Lower leg skin (tissue), 4 donors: ENCODE measurements at places on chromosomes 7 and 10. TPM values are rescaled to one million over a fixed set of nuclear protein-coding genes. Genes with fewer than 3 reads are reported as not detected.

DNA sequence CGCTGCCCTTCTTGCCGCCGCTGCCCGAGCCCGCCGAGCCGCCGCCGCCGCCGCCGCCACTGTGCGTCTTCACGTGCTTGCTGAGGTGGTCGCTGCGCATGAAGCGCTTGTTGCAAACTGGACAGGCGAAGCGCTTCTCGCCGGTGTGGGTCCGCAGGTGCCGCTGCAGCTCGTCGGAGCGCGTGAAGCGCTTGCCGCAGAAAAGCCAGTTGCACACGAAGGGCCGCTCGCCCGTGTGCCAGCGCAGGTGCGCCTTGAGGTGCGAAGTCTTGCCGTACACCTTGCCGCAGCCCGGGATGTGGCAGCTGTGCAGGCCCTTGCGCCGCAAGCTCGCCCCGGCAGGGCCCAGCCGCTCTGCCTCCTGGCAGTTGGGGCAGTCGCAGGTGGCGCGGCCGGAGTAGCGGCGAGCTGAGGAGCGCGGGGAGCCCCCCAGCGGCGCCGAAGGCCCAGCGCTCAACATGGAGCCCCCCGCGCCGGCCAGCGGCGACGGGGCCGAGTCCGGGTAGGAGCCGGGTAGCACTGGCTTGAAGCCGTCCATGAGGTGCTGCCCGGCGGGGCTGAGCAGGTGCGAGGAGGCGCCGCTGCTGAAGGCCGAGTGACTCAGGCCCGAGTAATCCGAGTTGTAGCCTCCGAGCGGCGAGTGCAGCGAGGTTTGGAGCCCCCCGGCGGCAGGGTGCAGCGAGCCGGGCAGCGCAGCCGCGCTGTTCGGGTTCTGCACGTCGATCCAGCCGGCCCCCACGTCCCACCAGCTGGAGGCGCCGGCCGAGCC lies 2.1 kb downstream of the SP8 start:
- DNase-seq = peak; percentile 84

DNA sequence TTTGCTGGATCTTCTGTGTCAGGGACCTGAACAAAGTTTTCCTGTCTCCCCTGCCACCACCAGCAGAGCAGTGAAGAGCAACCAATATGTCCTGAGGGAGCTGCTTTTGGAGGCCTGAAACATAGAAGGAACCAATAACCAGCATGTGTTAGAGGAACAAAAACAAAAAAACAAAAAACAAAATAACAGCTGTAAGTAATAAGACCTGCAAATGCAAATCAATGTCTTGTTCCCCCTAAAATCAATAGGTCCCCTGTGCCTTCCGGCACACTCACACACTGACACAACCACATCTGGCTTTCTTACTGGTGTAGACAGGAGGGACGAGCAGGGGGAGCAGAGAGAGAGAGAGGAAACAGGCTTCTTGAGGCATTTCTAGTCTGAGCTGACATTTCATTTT lies 94.1 kb downstream of the NRG3 start:
- DNase-seq = no peak

Gene JCAD
- total RNA-seq = 5.5 TPM

Gene ZSWIM8
- total RNA-seq = 99.0 TPM

GRCh38 chr7:158050978-158051651 lies 536.5 kb downstream of the PTPRN2 start:
- DNase-seq = peak; percentile 75

- DNase-seq = no peak
Observed at GRCh38 chr10:50387007-50387731, 135.9 kb upstream of the ASAH2 start.

GRCh38 chr7:16891874-16892643 lies 10.3 kb upstream of the AGR3 start:
- no peak for DNase-seq

Gene CPA1
- total RNA-seq = not detected

DNA sequence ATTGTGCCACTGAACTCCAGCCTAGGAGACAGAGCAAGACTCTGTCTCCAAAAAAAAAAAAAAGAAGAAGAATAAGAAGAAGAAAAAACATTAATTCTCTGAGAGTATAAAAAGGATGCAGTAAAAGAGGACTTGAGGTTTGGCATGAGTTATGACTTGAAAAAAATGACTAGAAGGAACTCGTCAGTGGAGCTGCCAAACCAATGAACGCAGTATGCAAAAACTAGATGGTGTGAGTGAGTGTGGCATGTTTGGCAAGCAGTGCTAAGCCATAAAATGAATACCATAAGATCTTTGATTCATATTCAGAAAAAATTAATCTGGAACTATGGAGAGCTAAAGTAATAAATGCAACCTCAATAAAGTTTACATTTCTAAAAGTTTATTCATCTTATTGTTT lies 68.6 kb upstream of the MEOX2 start:
- DNase-seq = no peak

- no peak for DNase-seq
Observed at GRCh38 chr7:34445653-34446052, 212.4 kb upstream of the NPSR1 start.

Gene PIP
- total RNA-seq = 1,497 TPM

GRCh38 chr10:29877793-29878491 lies 181.4 kb downstream of the JCAD start:
- no peak for DNase-seq

Gene ZNF239
- 0.93 TPM for total RNA-seq

Gene TMEM130
- 0.10 TPM for total RNA-seq

GRCh38 chr7:88477976-88478375 lies 171.3 kb upstream of the STEAP4 start:
- DNase-seq = no peak

DNA sequence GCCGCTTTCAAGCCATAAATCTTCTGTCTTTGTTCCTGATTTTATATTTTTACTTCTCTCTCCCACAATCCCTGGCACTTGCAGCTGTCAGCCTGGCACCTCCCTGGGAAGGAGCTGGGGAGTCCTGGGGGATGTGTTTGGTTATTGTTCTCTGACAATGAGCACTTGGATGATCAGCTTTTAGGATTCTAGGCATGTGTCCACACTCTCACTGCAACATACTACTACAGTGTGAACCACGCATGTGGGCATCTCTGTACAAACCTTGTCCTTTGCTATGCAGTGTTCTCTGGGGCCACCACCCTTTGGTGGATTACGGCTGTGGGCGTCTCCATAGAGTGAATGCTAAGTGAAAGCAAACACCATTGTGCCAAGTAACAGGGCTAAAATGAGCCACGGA lies 168.4 kb upstream of the KMT2E start:
- no peak for DNase-seq

DNA sequence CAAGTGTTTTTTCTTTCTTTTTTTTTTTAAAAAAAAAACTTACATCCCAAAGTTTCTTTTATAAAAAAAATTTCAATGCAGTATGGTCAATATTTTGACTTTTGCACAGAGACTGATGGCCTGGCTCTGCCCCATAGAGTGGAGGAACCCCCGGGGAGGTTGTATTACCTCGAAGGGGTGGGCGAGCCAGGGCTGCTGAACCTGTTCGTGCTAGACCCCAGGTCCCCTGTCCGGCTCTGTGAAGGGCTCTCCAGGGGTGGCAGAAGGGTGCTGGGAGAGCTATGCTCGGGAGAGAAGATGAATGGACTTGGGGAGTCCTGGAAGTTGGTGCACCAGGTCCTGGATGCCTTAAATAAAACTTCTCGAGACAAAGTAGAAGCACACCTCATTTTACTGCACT lies 446.4 kb upstream of the KLF6 start:
- DNase-seq = no peak

GRCh38 chr10:74967911-74968666 lies 141.7 kb downstream of the KAT6B start:
- no peak for DNase-seq

Gene SFXN3
- 76.6 TPM for total RNA-seq

Gene CPXM2
- 3.8 TPM for total RNA-seq

- DNase-seq = no peak
Observed at GRCh38 chr10:85598646-85599045, 767.9 kb downstream of the GRID1 start.

DNA sequence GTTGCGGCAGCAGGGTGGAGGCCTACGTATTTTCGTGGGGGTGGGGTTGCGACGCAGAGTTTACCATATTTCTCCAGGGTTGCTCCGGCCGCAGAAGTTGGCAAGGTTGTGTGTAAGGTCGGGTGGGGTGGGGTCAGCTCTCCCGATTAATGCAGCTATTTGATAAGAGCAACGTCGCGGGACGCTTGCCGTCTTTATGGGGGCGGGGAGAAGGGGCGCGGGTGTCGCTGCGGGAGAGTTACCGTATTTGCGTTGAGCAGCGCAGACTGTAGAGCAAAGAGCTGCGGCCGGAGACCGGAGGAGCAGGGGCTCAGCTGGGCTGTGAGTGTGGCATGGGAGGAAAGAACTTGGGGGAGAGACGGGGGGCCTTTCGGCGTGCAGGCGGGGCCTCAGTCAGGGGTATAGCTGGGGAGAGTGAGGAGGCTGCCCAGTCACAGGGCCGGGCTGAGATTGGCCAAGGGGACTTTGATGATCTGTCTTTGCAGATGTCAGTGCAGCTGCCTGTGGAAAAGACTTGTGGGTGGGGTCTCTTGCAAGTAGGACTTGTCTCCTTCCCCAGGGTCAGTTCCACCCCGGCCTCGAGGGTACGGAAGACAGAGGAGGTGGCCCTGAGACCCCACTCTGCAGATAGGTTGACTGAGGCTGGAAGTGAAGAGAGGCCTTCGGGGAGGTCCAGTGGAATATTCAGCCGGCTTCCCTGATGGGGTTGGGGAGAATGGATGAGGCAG lies 26.6 kb downstream of the ZNF775 start:
- peak; percentile 30 for DNase-seq

Gene NRCAM
- 2.6 TPM for total RNA-seq

GRCh38 chr7:29413626-29414136 lies 150.0 kb upstream of the PRR15 start:
- no peak for DNase-seq

DNA sequence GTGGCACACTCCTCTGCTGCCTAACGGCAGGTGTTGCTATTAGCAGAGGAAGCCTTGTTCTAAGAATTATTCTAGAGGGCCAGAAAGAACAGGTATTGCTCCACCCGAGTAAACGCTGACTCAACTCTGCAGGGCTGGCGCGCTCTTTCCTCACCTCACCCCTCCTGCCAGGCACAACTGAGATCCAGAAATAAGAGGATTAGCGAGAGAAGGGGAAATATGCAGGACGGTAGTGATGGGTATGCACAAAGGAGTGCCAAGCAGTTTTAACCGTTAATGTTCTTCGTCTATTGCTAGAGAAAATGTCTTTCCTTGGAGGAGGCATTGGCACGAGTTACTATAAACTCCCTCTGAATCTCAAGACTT lies 369 bp upstream of the SCIN start:
- DNase-seq = peak; percentile 84

DNA sequence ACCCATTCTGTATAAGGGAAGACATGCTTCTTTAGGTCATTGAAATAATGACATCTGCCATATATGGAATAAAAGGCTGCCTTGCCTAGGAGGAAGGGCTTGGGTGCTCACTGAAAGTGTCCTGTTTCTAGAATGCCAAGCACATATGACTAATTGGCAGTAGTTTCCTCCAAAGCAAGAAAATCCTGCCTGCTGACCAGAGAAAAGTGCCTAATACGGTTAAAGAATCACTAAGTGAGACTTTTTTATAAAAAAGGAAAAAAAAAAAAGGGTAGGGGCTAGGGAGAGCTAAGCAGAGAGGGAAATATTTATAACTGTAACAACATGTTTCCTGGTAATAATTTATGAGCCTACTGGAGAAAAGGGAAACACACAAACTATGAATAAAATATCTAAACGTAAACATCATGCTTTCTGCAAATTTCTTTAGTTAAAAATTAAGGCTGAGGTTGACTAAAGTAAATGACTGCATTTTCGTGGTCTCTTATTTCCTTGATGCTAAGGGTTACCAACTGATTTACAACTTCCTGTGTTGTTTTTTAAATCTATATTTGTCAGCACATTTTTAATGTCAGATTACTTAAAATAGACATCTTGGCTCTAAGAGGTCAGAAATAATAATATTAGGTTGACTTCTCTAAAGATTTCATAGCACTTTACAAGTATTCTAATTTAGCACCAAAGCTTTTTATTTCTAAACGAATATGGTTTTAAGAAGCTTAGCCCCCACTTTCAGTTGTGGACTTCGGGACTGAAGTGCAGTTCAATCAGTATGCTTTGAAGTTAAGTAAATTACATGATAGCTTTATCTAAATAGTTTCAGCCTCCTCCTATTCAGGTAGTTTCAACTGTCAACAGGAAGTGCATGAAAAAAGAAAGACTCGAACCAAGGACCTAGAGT lies 89.6 kb downstream of the CABCOCO1 start:
- DNase-seq = no peak

DNA sequence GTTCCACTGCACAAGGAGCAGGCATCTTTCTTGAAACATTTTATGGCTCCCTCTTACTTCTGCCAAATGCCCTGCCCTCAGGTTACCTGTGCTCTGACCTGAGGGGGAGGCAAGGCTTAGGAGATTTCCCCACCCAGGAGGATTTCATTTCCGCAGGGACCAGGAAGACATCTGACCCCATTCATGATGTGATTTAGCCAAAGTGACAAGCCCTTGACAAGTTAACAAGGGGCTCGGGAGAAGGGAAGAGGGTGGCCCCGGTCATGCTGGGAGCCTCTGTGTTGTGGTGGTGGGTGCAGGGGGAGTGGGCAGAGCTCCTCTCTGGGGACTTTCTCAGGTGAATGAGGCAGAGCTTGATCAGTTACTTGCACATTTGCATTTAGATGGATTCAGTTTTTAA lies 18.9 kb downstream of the GIMAP5 start:
- no peak for DNase-seq

GRCh38 chr10:71873582-71874211 lies 22.6 kb upstream of the PSAP start:
- DNase-seq = no peak

GRCh38 chr10:86265236-86265894 lies 101.2 kb downstream of the GRID1 start:
- DNase-seq = peak; percentile 53

Gene GIMAP4
- 4.6 TPM for total RNA-seq

Gene SCART1
- total RNA-seq = 1.3 TPM

DNA sequence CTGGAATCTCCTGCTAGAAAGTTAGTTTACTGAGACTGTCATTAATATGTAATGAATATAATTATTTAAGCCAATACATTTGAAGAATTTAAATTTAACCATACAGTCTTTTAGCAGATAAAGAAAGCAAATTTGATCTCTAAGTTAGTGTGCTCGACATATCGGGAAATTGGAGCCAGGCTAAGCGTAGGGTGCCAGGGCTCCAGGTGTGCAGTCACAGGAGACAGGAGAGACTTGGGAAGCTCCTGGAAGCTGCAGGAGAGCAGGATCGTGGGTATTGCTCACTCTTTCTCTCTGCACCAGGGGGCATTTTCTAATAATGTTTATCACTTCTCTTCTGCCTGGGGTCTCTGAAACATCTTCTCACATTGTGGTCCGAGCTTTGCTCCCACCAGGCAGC lies 342.0 kb upstream of the ANKRD30A start:
- DNase-seq = no peak

Gene STAG3
- 0.68 TPM for total RNA-seq

Gene OR2A5
- not detected for total RNA-seq

GRCh38 chr10:11305825-11306593 lies 288.3 kb downstream of the CELF2 start:
- peak; percentile 57 for DNase-seq

GRCh38 chr7:44188480-44189225 lies 586 bp downstream of the GCK start:
- no peak for DNase-seq

DNA sequence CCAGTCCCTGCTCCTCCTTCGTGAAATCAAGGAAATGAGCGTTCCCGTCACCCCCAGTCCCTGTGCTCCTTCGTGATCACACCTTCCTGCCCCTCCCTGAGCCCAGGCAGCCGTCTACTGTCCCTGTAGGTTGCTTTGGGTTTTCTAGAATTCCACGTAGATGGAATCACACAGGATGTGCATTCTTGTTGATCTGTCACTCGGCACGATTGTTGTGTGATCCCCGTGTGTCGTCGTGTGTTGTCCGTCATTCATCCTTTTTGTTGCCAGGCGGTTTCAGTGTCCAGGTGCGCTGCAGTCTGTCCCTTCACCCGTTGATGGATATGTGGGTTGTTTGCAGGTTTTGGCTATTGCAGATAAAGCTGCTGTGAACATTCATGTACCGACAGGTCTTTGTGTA lies 9.4 kb downstream of the MTG1 start:
- DNase-seq = no peak
